Astrocyte (in vitro differentiated cells and primary cell): ENCODE measurements at places on chromosomes 5 and 9.

- no peak overlapping the region for H3K4me3 ChIP-seq
- H3K27me3 ChIP-seq, result no peaks in the 10 kb centered on the region
- no peak overlapping the region for H3K27ac ChIP-seq
- H3K36me3 ChIP-seq, result no peaks in the 10 kb centered on the region
- peak; percentile 55 for DNase-seq
- H3K4me1 ChIP-seq, result peaks cover 14% of the 10 kb centered on the region
Measured at GRCh38 chr5:174828804-174829510, 104.6 kb downstream of the MSX2 start.

- no peak for DNase-seq
- H3K4me3 ChIP-seq, result no peak overlapping the region
- no peaks in the 10 kb centered on the region for H3K4me1 ChIP-seq
- H3K27ac ChIP-seq, result no peak overlapping the region
- H3K27me3 ChIP-seq, result peaks cover 17% of the 10 kb centered on the region
- H3K36me3 ChIP-seq, result no peaks in the 10 kb centered on the region
Measured at GRCh38 chr5:155732587-155733376, 594.2 kb upstream of the SGCD start.

- H3K4me3 ChIP-seq, result no peak overlapping the region
- H3K27ac ChIP-seq, result no peak overlapping the region
- H3K4me1 ChIP-seq, result no peaks in the 10 kb centered on the region
Measured at GRCh38 chr5:155620821-155621410, 607.4 kb downstream of the KIF4B start.

GRCh38 chr5:67308988-67309688, 112.5 kb upstream of the CD180 start:
- no peak overlapping the region for H3K4me3 ChIP-seq
- no peak for DNase-seq
- H3K27me3 ChIP-seq, result no peaks in the 10 kb centered on the region
- H3K4me1 ChIP-seq, result peaks cover 30% of the 10 kb centered on the region
- H3K27ac ChIP-seq, result no peak overlapping the region

- DNase-seq, result no peak
- no peaks in the 10 kb centered on the region for H3K4me1 ChIP-seq
- no peaks in the 10 kb centered on the region for H3K36me3 ChIP-seq
- no peak overlapping the region for H3K27ac ChIP-seq
- H3K4me3 ChIP-seq, result no peak overlapping the region
- no peaks in the 10 kb centered on the region for H3K27me3 ChIP-seq
Measured at GRCh38 chr9:20112205-20112783, 323.5 kb upstream of the SLC24A2 start.
